ENCODE measurements at places on chromosomes 11 and 22.
A peak's percentile ranks its signal among the peaks of the same experiment; 100 is the strongest.

DNA sequence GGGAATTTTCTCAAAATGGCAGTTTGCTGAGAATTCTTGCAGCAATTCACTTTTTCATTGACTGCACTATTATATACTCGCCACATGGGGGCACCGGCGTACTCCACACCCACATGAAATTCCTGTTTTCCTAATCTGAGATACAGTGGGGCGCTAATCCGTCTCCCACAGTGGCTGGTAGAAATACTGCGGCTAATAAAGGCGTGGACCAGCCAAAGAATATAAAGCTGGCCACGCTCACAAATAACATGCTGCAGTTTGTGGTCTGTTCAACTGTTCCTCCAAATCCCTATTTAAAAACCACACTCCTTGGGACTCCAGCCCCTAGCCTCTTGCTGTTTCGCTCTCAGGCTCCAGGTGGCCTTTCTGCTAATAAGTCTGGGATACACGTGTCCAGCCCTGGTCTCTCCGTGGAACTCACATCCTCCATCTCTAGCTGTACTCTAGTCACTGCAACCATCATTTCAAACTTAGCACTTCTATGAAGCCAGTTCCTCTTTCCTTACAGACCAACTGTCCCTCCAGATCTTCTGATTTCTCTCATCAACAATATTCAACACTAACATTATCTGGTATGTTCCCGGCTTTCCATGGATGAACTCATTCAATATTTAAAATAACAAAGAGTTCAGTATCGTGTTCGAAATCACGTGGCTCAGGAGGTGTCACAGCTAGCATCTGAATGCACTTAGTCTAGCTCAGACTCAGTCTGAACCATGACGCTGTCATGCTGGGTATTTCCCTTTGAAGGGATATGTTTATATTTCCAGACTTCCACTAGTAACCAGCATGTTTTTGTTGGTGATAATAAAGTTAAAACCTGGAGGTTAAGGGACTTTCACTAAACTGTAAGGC, 22.0 kb downstream of the TBRG1 start:
- peak; percentile 14 for DNase-seq

DNA sequence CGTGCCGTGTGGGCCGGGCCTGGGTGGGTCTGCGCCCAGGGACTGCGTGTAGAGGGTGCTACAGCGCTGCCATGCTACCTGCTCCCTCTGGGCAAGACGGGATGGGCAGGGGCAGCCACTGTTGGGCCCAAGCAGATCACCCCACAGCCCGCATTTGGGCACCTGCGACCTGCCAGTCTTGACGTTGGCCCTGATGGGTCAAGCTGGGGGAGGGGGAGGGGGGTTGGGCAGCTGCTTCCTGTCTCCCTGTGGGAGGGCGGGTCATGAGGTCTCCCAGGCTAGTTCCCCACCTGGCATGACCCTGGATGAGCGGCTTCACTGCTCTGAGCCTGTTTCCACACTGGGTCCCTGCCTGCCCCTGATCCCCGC, 2.8 kb upstream of the RPS19BP1 start:
- no peak for DNase-seq

DNA sequence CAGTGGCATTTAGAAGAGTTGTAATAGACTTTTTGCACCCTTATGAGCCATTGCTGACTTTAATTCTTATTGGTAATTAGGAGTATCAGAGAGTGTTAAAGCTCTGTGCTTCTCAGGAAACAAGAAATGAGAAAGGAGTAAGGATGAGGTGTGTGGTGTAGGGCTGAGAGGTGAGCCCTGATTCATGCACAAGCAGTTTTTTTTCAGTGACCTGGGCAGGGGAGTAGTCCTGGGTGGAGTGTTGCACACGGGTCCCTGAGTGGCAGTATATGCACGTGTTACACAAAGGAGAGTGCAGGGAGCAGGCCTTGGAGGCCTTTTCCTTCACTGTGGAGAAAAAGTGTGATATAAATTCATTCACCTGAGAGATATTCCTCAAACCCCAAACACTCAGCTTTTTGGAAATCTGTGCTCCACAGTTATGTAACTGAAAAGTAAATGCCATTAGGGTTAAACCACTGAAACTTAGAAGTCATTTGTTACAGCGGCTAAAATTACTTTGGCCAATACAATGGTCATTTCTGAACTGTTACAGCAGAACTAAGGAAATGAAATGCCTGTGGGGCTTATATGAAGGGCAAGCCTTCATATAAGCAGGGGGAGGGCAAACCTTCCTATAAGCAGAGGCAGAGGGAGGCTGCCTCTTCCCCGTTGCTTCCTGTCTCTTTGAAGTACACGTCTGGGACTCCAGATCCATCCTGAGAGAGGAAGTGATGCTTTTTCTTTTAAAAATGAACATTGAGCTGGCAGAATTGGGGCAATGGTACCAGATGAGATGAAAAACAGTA, 62.6 kb upstream of the OLFML1 start:
- DNase-seq, result no peak

DNA sequence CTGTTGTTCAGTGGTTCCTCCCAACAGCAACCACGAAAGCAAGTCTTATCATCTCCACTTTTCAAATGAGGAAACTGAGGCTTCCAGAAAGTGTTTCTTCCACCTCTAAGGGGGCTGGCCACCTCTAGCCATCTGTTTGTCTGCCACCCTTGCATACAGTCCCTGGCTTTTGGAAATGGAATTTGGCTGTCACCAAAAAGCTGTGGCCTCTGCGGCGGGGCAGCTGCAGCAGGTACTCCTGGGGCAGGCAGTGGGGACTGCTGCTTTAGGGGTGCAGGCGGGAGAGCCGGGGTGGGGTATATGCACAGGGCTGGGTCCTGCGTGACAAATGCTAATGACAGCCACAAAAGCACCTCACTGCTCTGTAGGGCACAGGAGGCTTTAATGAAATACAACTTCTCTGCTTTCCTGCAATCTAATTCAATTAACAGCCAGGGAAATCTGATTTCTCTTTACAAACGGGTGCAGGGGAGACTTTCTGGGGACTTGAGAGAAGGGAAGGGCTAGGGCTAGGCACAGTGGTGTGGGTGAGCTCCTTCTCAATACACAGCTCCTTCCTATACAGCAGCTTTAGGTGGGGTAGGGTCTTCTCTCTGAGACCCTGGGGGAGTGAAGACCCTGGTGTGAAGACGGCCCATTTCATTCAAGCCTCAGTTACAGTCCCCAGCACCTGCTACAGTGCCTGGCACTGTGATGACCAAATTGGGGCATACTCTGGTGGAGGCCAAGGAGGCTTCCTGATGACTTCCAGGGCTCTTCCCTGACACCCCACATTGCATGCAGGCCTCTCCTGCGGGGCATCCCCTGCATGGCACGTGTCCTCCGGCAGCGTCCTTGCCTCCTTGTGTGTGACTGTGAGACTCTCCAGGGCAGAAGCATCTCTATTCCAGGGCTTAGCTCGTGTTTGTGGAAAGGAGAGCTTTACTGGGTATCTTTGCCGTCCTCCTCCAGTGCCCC, 161.6 kb downstream of the CEP164 start:
- no peak for DNase-seq

Data from NCI-H2029 (cell line).